Immature natural killer cell (primary cell): ENCODE measurements at places on chromosomes 6 and 20.
A peak's percentile ranks its signal among the peaks of the same experiment; 100 is the strongest.

GRCh38 chr6:41268478-41268877 lies 18.0 kb downstream of the TREM1 start:
- H3K4me1 ChIP-seq: peaks cover 7% of the 10 kb centered on the region
- peaks cover 5% of the 10 kb centered on the region for H3K27me3 ChIP-seq
- no peak for DNase-seq
- H3K4me3 ChIP-seq: no peak overlapping the region

GRCh38 chr6:45351667-45352066 lies 23.5 kb downstream of the RUNX2 start:
- no peaks in the 10 kb centered on the region for H3K27me3 ChIP-seq
- no peak overlapping the region for H3K4me3 ChIP-seq
- no peak for DNase-seq

DNA sequence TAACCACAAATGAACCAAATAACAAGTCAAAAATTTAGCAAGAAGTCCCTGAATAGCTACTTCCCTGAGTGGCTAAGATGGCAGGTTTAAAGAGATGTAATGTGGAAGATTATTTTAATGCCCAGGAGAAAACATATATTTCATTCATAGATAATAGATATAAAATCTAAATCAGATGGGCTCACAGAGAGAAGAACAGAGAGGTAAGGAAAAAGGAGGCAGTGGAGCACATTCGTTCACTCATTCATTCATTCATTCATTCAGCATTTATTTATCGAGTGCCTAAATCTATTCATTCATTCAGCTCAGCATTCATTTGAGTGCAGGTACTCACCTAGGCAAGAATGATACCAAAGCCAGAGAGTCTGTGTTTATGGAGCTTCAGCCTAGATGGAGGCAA lies 32.1 kb upstream of the IYD start:
- no peak overlapping the region for H3K4me3 ChIP-seq
- peaks cover 4% of the 10 kb centered on the region for H3K27me3 ChIP-seq
- H3K27ac ChIP-seq: no peak overlapping the region
- no peaks in the 10 kb centered on the region for H3K36me3 ChIP-seq

DNA sequence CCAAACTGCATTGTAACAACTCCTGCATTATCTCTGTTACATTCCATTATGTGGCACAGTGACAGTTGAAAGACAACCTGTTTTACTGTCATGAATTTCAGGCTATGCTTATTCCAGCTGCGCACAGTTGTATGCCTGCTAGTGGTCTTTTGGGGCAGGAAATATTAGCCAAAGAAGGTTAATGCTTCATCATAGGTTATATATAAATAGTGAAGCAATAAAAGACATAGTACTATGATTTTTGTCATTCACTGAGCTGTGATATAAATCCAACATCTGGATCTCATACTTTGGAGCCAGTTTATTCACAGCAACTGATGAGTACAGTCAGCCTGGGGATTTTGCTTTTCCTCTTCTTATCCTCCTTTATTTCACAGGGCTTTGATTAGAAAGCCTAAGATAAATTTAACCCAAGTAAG lies 55.6 kb downstream of the FILIP1 start:
- no peak overlapping the region for H3K27ac ChIP-seq
- H3K27me3 ChIP-seq: peaks cover 3% of the 10 kb centered on the region
- no peak overlapping the region for H3K4me3 ChIP-seq

DNA sequence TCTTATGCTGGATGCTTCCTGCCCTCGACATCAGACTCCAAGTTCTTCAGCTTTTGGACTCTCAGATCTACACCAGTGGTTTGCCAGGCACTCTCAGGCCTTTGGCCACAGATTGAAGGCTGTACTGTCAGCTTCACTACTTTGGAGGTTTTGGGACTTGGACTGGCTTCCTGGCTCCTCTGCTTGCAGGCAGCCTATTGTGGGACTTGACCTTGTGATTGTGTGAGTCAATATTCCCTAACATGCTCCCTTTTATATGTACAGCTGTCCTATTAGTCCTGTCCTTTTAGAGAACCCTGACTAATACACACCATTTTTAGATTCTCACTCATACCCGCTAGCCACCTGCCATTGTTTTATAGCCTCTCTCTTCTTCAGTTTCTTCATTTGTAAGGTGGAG lies 382.1 kb upstream of the TSHZ2 start:
- no peak overlapping the region for H3K27ac ChIP-seq
- H3K27me3 ChIP-seq: peaks cover 5% of the 10 kb centered on the region
- DNase-seq: no peak
- no peaks in the 10 kb centered on the region for H3K4me1 ChIP-seq
- H3K36me3 ChIP-seq: no peaks in the 10 kb centered on the region

DNA sequence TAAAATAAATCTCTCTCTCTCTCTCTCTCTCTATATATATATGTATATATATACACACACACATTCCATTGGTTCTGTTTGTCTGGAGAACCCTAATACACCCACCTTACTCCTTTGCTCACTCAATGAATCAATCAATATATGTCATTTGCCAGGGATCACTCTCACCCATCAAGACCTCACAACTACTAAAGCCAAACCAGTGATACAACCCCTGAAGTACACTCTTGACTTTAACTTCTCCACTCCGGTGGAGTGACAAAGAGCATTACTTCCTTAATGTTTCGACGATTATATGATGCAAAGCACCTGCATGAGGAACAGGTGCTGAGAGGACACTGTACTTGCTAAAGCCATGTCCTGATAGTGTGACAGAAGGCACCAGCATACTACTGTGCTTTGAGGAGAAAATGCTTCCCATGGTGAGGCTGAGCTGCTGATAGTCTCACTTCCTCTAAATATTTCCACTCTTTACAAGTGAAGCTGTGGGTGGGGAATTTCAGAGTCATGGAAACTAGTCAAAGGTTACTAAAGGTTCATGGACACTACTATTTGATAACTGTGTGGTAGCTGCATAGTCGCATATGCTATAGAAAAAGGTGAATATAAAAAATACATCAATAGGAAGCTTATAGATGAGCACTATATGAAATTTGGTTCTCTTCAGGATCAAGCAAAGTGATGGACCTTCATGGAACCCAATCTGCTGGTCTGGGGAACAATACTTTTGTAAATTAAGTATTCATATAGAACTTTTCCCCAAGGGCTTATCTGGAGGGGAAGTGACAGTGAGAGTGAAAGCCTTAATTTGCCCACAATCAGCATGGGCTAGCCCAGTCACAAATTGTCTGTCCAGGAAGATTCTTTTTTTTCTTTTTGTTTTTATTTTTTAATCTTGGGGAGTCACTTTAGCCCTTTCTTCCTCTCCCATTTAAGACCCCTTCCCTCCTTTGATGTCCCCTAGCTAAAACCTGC lies 141.9 kb upstream of the NEDD9 start:
- no peaks in the 10 kb centered on the region for H3K27me3 ChIP-seq
- peaks cover 80% of the 10 kb centered on the region for H3K4me1 ChIP-seq
- peak overlapping the region; percentile 80 for H3K27ac ChIP-seq
- peaks cover 17% of the 10 kb centered on the region for H3K36me3 ChIP-seq

GRCh38 chr20:32206760-32207625 lies 550 bp downstream of the PLAGL2 start:
- H3K4me3 ChIP-seq: peak overlapping the region; percentile 97
- H3K4me1 ChIP-seq: peaks cover 49% of the 10 kb centered on the region
- peaks cover 5% of the 10 kb centered on the region for H3K27me3 ChIP-seq
- peaks cover 5% of the 10 kb centered on the region for H3K36me3 ChIP-seq
- peak overlapping the region; percentile 85 for H3K27ac ChIP-seq
- DNase-seq: no peak

DNA sequence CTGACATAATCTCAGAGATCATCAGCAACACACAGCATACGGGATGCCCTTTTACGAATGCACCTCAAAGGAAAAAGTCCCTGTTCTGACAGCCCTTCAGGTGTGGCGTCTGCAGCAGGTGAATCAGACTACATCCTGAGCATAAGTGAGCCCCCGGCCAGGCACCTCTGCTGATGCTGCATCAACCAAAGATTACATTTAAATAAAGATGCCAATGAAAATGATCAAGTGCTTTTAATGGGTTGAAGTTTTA lies 58.7 kb downstream of the INSM1 start:
- H3K27me3 ChIP-seq: no peaks in the 10 kb centered on the region
- H3K4me3 ChIP-seq: no peak overlapping the region
- no peak for DNase-seq
